ENCODE measurements at places on chromosomes 5 and 9. TPM values are rescaled to one million over a fixed set of nuclear protein-coding genes. Genes with fewer than 3 reads are reported as not detected.
A peak's percentile ranks its signal among the peaks of the same experiment; 100 is the strongest.

DNA sequence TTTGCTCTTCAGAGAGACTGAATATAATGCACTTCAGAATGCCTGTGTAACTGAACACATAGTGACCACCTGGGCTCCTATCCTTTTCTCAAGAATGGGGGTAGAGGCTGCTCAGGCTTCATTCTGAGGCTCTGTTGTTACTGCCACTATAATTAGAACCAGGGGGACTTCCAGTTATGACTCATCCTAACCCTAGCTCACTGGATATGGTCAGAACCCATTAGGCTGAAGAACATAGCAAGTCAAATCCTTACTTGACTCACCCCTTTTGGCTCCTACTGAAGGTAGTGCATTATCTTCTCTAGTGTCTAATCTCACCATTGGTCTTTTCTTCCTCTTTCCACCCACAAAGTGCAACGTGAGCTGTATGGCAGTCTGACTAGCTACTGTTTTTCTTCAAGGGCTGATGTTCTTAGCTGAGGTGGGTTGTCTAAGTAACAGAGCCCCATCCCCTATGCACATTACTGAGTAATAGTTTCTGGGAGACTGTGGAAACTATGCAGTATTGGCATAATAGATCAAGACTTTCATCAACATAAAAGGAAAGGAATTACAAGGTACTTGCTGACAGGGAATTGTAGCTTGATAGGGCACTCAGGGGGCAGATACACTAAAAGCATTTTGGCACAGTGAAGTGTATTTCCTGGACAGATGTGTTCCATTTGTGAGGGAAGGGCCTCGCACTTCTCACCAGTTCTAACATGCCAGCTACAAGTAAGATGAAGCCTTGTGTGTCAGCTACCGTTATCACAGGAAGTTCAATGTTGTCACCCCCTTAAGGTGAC is 431.0 kb upstream of the MEF2C start:
- no peaks in the 10 kb centered on the region for H3K36me3 ChIP-seq
- H3K27me3 ChIP-seq = no peaks in the 10 kb centered on the region
- H3K27ac ChIP-seq = no peak overlapping the region
- DNase-seq = no peak
- H3K4me3 ChIP-seq = no peak overlapping the region
- peaks cover 20% of the 10 kb centered on the region for H3K4me1 ChIP-seq

DNA sequence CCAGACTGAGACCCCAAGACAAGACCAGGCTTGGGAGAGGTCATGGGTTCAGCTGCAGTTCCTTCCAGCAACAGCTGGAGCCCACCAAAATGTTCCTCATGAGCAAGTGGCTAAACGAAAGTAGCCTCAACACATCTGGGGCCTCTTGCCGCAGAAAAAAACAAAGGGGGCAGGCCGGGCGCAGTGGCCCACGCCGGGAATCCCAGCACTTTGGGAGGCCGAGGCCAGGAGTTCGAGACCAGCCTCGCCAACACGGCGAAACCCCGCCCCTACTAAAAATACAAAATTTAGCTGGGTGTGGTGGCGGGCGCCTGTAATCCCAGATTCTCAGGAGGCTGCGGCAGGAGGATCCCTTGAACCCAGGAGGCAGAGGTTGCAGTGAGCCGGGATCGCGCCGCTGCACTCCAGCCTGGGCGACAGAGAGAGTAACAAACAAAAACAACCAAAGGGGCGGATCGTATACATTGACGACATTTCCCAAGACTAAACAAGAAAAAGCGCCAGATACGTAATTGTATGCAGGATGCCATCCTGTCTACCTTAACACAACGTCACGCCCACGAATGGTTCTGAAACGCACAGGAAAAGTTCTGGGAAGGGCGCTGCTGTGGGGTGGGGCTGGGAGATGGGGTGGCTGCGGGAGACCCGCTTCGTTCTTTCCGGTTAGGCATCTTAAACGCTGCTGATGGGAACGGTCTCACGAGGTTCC is 1.7 kb downstream of the INPP5E start:
- H3K27ac ChIP-seq = no peak overlapping the region
- peak overlapping the region; percentile 69 for H3K4me3 ChIP-seq
- H3K27me3 ChIP-seq = no peaks in the 10 kb centered on the region
- H3K4me1 ChIP-seq = peaks cover 21% of the 10 kb centered on the region
- H3K36me3 ChIP-seq = peaks cover 28% of the 10 kb centered on the region

DNA sequence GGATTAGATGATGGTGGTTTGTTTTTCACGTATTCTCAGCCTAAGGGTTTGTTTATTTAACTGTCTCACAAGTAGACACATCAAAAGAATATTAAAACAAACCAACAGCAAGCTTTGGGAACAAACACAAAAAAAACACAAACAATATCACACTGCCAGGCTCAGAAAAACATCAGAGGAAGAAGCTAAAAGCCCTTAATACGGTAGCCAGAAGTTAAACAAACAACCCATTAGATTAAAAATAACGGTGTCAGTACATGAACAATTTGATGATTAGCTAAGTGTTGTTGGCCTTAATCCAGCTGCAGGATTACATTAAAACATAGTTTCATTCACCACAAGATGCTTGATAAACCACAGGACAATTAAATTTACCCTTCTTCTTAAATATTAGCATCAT is 15.9 kb upstream of the DMRT2 start:
- H3K27me3 ChIP-seq = peaks cover 74% of the 10 kb centered on the region
- DNase-seq = no peak
- no peaks in the 10 kb centered on the region for H3K36me3 ChIP-seq
- no peaks in the 10 kb centered on the region for H3K4me1 ChIP-seq
- H3K4me3 ChIP-seq = no peak overlapping the region
- no peak overlapping the region for H3K27ac ChIP-seq

The NIPSNAP3A gene
- total RNA-seq = 26.0 TPM

The F12 gene
- 0.69 TPM for total RNA-seq
